Lower leg skin (tissue), 4 donors: ENCODE measurements at places on chromosomes 7 and 10.
A peak's percentile ranks its signal among the peaks of the same experiment; 100 is the strongest.

DNA sequence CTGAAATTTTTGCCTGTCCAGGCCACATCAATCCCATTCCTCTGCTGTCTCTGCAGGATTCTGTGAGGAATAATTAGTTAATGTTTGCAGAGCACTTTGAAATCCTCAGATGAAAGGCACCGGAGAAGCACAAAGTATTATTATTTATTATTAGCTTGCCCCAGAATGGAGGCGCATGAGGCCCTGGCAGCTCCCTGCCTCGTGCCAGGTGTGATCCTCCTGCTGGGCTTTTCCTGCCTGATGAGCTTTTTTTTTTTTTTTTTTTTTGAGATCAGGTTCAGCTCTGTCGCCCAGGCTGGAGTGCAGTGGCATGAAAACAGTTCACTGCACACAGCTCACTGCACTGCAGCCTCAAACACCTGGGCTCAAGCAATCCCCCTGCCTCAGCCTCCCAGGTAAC lies 65.2 kb downstream of the TCF7L2 start:
- DNase-seq, result no peak

DNA sequence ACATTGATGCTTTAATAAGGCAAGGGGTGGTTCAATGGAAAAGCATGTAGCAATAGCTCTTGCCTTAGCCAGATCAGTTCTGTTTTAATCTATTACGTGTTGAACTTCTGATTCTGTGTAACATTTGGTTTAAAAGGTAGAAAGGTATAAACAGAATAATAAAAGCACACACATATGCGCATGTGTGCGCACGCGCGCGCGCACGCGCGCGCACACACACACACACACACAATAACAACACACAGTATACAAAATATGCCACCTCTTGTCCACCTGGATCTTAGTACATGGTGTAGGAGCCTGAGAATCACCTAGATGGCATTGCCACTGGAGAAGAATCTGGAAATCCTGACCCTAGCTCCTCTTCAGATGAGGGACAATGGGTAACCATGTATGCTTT lies 49.6 kb upstream of the TEX47 start:
- DNase-seq, result no peak

DNA sequence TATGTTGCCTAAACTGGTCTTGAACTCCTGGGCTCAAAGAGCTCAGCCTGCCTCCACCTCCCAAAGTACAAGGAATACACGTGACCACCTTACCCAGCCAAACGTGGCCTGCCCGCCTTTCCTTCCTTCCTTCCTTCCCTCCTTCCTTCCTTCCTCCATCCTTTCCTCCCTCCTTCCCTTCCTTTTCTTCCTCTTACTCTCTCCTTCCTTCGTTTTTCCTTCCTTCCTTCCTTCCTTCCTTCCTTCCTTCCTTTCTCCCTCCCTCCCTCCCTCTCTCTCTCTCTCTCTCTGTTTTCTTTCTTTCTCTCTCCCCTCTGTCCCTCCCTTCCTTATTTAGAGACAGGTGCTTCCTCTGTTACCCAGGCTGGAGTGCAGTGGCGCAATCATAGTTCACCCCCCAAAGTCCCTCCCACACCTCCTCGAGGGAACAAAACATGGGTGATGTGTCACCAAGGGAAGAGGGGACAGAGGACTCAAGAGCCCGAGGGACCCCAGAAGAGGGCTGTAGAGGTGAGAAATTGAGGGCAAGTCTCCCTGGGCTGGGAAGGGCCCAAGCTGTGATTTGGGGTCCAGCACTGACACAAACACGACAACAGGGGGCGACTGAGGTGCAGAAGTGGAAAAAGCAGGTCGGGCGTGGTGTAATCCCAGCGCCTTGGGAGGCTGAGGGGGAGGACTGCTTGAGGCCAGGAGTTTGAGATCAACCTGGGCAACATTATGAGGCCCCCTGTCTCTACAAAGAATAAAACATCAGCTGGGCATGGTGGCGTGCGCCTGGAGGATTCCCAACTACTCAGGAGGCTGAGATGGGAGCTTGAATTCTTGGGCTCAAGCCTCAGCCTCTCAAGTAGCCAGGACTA lies 28.1 kb downstream of the EPHB4 start:
- DNase-seq, result peak; percentile 91

- no peak for DNase-seq
These were observed 242.5 kb downstream of the REEP3 start for GRCh38 chr10:63763744-63764143.

DNA sequence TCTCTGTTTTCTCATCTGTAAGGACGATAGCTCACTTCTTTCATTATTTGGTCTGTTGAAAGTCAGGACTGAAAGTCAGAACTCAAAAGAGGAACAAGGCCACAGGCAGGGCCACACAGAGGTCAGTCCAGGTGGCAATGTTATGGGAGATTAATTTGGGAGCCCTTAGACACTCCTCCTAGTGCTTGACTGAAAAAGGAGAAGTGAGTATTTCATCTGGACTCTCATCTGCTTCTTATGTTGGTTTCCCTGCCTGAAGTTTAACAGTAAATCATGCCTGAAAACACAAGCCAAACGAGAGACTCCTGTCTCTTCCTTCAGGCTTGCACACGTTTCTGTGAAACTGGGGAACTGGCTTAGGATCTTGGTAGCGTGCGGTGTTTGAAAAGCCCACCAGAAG lies 248.5 kb downstream of the BUB3 start:
- no peak for DNase-seq

GRCh38 chr7:152313831-152314604 lies 121.8 kb downstream of the KMT2C start:
- DNase-seq, result no peak

DNA sequence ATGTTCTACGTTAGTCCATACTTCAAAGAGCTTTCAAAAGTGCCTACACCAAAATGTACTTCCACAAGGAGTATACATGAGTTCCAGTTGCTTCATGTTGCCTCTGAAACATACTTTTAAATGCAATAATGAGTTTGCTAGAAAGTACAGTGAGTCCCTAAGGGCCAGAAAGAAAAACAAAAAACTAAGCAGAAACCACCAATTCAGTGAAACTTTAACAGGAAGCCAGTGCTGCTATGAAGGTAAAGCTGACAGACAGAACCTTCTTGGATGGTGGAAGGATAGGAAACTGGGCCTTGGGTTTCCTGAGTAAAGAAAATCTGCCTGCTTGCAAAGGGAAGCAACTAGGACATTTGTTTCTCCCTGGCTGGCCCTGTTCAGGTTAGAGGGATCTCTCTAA lies 104.2 kb downstream of the CTTNBP2 start:
- no peak for DNase-seq

GRCh38 chr10:86410542-86411124 lies 44.0 kb upstream of the GRID1 start:
- no peak for DNase-seq

- DNase-seq, result no peak
These were observed 1577.2 kb upstream of the LRRTM3 start for GRCh38 chr10:65348637-65349036.
